Foreskin melanocyte (primary cell): ENCODE measurements at places on chromosomes 5 and 9.

GRCh38 chr9:129945314-129945713 is 97.7 kb downstream of the FNBP1 start:
- DNase-seq: no peak

DNA sequence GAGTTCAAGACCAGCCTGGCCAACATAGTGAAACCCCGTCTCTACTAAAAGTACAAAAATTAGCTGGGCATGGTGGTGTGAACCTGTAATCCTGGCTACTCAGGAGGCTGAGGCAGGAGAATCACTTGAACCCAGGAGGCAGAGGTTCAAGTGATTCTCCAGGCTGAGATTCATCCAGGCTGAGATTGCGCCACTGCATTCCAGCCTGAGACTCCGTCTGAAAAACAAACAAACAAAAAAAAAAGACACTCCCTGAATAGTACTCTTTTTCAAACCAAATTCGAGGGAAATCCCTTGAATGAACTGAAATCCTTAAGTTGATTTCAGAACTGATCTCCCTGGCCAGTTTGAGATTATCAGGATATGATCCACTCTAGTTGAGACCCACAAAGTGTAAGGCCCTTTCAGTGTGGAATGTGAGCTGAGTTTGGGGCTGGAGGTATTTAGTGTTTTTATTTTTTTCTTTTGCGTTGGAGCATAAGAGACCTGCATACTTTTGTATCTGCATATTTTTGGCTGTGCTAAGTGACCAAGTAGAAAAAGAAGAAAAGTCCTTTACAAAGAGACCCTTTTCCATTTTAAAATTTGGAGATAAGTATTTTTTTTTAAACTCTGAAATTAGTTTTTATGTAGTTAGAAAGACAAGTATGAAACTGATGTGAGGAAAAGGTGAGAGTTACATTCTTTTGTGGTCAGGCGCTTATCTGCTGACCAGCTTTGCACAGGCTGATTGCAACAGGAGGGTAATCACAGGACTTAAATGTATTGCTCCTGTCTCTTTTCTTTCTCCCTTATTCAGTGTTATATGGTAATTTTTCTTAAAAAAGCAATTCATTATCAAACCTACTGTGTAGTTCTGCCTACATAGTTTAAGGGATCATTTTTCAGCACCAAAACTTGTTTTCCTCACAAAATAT is 42.9 kb downstream of the TMEFF1 start:
- no peak for DNase-seq

DNA sequence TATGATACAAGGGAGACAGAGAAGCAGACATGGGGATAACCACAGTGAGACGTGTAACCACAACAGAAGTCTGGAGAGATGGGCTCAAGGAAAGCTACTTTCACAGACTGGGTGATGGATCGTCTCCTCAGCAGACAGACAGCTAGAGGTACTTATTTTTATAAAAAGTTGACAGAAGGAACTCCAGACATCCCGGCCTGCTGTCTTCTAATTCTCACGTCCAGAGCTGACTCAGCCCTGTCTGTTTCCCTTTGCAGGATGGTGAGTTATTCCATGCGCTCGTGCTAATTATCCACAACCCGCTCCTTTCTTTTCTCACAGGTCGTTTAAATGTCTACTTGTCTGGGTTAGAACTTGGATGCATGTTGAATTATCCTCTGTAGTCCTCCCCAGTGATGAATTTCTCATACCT is 304.5 kb downstream of the CWC27 start:
- DNase-seq: no peak

DNA sequence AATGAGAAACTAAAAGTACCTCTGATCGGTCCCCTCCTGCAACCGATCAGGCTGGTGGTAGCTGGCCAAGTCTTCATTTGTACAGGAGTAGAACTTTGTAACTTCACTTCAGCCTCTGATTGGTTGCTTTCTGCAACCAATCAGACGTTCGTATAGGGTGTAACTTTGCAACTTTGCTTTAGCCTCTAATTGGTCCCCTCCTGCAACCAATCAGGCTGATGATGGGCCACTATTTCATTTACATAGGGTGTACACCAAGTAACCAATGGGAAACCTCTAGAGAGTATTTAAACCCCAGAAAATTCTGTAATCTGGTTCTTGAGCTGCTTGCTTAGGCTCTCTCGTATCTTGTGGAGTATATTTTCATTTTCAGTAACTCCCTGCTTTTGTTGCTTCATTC is 445.5 kb downstream of the MED10 start:
- DNase-seq: no peak

DNA sequence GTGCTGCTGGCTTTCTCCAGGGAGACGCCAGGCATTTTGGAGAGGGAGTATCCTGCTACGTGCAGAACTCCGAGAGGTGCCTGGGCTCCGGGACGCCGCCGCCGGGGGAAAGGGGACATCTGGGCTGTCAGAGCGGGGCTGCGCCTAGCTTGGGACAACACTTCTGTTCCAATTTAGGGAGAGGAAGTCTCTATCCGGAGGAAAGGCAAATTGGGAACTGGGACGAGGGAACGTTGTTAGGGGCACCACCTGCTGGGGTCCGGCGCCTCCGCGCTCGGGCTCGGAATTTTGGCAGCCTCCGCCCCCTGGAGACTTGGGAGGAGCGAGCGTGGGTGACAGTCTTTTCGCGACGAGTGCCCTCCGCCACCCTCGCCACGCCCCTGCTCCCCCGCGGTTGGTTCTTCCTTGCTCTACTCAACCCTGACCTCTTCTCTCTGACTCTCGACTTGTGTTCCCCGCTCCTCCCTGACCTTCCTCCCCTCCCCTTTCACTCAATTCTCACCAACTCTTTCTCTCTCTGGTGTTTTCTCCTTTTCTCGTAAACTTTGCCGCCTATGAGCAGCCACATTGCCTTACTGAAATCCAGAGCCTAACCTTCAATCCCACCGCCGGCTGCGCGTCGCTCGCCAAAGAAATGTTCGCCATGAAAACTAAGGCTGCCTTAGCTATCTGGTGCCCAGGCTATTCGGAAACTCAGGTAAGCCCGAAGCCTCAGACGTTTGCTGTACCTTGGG is 1.6 kb downstream of the TSLP start:
- DNase-seq: no peak

DNA sequence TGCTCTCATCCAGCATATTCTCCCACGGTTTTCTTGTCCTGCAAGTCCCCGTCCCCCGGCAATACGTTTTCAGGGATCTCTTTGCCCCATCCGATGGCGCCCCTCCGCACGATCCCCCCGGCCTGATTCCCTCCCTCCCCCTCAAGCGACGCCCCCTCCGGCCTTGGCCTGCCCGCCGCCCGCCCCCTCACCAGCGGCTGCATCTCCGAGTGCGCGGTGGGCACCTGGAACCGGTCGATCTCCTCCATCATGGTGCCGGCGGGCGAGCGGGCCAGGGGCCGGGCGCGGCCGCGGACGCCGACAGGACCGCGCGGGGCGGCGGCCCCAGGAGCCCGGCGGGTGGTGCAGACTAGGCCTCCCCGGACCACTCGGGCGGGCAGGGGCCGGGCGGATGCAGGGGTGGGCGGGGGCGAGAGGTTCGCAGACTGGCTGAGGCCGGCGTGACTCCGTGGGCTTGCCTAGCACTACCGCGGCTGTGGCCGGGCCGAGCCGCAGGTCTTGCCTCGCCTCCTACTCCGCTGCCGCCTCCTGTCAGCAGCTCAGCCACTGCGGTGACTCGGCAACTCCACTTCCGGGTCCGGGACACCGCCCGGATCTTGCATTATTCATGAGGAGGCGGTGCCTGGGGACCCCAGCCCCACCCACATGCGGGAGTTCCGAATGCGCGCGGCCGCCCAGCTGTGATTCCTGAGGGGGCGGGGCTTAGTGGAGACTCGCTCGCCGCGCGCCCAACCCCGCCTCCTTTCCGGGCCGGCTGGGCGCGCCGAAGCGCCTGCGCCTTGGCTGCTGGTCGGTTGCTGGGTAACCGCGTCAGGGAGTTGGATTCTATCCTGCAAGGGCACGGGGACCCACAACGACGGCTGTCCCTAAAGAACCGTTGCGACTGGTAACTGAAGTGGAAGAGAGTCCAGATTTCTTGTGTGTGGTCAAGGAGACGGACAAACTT is at the start of the genes DNAI1 and FAM219A:
TSS of gene DNAI1 (plus strand) at position 793 of the 946 bp plus-strand sequence. CDS start 201 bp downstream, outside the sequence.
TSS of gene FAM219A (minus strand) at position 558 of the 946 bp plus-strand sequence. CDS start at position 251, 307 bp downstream.
- DNase-seq: peak; percentile 95

DNA sequence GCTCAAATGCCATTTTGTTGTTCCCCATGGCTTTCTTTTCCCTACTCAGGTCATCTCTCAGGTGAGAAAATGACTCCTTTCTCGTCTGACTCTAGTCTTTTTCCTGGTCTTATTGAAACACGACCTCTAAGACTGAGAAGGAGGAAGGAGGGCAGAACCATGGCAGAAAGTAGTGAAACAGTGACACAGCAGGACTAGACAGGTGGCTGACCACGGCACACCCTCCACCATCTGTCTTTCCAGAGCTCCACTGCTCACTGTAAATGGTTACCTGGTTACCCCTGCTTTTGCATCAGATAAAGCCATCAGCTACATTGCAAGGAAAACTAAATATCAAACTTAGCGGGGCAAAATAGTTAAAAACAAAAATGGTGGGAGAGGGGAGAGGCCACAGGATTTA is 30.9 kb downstream of the NR4A3 start:
- no peak for DNase-seq

GRCh38 chr5:123351240-123351639 is 72.0 kb downstream of the CEP120 start:
- DNase-seq: no peak

DNA sequence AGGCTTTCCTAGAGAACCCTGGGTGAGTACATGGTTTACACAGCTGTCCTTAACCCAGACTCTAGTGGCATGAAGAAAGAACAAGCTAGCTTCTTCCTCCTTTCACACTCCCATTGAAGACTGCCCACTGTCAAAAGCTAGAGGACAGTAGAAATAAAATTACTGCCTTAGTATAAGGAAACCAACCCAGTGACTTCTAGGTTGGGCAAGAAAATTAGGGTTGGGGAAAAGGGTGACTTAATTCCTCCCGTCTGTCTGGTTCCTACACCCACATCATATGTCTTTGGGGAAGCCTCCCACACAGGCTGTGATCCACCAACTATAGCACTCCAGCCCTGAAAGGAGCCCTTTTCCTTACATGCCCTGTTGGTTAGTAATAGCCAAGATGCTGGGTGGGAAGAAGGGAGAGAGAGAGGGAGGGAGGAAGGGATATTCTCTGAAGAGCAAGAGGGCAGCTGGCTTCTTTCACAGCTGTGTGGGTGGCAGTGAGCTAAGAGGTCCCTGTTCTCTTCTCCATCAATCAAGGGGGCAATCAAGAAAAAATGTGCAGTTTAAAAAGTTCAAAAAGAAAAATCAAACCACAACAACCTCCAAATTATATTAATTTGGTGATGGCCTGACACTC is 21.7 kb downstream of the HBEGF start:
- no peak for DNase-seq
